ENCODE measurements at places on chromosomes 1 and 21.

- no peak for DNase-seq
Observed at GRCh38 chr1:198253668-198254067, 96.9 kb downstream of the NEK7 start.

GRCh38 chr1:179230251-179230650 lies 774 bp upstream of the ABL2 start:
- no peak for DNase-seq

- no peak for DNase-seq
Observed at GRCh38 chr21:25572861-25573310, 34.4 kb downstream of the MRPL39 start.

DNA sequence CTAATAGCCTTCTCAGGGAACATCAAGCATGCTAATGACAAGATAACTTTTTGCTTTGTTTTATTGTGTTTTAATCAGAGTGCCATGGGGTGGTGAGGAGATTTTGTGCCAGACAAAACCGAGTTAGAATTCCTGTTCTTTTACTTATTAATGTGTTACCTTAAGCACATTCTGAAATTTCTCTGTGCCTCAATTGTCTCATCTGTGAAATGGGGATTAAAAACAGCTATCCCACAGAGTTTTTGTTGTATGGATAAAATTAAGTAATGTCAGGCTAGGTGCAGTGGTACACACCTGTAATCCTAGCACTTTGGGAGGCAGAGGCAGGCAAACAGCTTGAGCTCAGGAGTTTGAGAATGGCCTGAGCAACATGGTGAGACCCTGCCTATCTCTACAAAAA lies 138.0 kb downstream of the PROX1 start:
- DNase-seq: no peak

GRCh38 chr21:25097648-25098047 lies 509.6 kb downstream of the MRPL39 start:
- no peak for DNase-seq

- DNase-seq: no peak
Observed at GRCh38 chr1:224894915-224895314, 34.6 kb upstream of the DNAH14 start.

GRCh38 chr1:207672522-207673130 lies 27.7 kb downstream of the CR1L start:
- peak; percentile 16 for DNase-seq

- DNase-seq: no peak
Observed at GRCh38 chr1:12336413-12336812, 106.6 kb downstream of the VPS13D start.

GRCh38 chr21:45867041-45867666 lies 114.4 kb upstream of the COL6A1 start:
- no peak for DNase-seq

DNA sequence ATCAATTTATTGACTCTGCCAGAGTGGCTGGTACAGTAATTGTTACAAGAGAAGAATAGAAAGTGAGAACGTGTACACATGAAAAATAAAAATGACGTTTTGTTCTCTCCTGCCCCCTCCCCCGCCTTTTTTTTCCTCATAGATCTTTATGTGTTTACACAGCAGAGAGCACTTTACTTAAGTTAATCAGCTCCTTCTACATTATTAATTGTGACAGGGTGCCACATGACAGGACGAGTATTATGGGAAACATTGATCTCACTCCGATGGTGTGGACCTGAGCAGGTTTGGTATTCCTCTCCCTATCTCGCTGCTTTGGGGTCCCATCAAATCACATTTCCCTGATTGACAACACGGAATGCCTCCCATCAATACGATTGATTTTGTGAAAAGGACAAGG lies 285.7 kb downstream of the TM2D1 start:
- no peak for DNase-seq

DNA sequence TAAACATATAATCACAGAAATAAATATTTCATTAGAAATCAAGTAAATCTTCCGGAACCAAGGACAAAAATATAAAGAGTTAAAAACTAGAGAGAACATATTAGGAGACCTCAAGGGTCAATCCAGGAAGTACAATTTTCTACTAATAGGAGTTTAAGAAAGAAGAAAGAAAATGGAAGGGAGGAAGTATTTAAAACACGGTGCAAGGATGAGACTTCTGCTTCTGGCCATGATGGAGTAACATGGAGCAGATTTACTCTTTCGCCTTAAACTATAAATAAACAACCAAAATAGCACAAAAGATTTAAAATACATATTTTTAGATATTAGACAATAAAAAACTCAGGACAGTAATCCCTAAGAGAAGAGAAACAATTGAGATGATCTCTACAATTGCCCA lies 12.6 kb upstream of the IFNAR1 start:
- DNase-seq: no peak

- no peak for DNase-seq
Observed at GRCh38 chr1:111904478-111905218, 84.8 kb downstream of the KCND3 start.

- no peak for DNase-seq
Observed at GRCh38 chr1:110267260-110267659, 57.1 kb downstream of the KCNC4 start.

- no peak for DNase-seq
Observed at GRCh38 chr1:207815913-207816291, 64.0 kb downstream of the CD46 start.

GRCh38 chr1:157519451-157519850 lies 32.9 kb downstream of the FCRL5 start:
- DNase-seq: no peak

DNA sequence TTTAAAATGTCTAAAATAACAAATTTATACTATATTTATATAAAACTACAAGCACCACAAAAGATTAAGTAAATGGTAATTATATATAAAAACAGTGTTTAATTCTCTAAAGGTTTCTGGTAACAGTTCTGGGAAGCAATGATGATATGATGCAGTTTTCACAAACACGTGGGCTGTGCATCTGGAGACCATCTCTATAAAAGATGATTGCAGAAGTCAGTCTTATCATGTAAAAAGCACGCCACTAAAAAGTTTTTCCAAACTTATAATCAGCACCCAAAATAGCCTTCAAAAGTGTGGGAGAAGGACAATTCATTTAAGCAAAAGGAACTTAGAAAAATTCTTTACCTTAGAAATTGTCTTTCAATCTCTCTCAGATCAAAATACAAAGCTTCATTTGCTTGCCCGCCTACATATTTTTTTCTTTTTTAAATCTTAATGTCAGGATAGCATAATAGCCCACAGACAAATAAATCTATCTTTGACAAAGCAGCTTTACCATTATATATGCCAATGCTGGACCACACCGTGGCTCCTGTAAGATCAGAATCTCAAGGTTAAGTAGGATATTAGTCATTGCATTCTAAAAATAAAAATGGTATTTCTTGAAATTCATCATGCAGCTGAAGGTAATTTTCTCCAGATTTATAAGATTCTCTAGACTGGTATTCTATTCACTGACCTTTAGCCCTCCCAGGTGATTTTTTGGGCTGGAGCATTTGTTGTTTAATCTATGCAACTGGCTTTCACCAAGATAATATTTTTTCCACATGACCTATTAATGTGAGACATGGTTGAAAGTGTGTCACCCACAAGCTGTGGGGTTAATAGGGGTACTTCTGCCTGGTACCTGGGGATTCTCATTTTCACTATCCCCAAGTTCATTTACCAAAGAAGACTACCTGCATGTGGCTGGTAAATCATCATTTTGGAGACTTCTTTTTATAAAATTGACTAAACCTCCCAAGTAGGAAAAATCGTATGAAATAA lies 189.6 kb upstream of the ST6GALNAC5 start:
- no peak for DNase-seq

DNA sequence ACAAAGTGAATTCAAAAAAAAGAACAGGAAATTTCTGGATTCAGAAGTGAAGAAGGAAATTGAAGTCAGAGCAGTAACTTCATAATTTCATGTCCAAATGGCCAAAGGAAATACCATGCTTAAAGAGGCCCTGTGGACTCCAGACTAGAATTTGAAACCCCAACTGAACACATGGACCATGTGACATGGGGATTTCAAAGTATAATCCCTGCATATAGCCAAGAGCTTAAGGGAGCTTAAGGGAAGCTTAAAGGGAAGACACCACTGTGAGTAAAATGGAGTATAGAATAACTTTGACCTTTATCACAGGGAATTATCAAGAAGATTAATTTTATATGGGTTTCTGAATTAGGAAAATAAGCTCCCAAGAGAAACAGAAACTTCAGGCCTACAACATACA lies 241.8 kb upstream of the POGK start:
- DNase-seq: no peak

DNA sequence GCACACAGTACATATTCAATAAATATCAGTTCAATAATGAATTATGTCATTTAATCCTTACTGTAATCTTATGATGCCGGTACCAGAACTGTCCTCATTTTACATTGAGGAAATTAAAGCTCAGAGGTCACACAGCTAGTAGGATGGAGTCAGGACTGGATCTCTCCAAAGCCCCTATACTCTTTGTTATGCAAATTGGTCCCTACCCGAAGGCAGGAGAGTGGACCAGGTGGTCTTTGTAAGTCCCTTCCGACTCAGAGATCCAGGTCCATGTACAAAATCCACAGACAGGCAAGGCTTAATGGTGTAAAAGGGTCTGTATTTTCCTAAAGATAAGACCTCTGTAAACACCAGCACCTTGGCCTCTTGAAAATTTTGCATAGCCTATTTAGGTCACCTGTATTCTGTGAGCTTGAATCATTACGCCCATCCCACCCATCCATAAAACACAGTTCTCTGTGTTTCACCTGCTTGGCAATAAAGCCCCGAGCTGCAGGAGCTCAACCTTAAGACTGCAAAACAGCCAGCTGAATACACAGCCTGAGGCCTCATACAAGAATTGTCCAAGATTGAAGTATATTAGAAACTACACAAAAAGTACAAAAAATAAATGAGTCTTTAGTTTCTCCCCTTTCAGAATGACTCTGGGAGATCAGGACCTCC lies 41.7 kb downstream of the PLXNA2 start:
- no peak for DNase-seq

DNA sequence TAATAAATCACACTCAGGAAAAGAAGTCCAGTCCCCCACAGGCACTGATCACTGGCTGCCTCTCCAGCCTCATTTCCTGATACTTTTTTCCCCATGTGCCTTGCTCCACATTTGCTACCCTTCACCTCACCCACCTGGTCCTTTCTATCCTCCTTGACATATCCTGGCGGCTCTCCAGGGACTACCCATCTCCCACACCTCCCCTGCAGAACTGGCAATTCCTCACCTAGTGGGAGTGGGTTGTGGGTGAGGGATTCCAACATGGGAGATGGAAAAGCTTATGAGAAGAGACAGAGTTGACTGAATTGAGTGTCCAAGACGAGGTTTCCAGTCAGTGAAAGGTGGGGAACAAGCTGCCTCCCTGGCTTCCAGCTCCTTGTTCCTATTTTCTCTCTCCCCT lies 69.6 kb downstream of the FCRL5 start:
- no peak for DNase-seq

DNA sequence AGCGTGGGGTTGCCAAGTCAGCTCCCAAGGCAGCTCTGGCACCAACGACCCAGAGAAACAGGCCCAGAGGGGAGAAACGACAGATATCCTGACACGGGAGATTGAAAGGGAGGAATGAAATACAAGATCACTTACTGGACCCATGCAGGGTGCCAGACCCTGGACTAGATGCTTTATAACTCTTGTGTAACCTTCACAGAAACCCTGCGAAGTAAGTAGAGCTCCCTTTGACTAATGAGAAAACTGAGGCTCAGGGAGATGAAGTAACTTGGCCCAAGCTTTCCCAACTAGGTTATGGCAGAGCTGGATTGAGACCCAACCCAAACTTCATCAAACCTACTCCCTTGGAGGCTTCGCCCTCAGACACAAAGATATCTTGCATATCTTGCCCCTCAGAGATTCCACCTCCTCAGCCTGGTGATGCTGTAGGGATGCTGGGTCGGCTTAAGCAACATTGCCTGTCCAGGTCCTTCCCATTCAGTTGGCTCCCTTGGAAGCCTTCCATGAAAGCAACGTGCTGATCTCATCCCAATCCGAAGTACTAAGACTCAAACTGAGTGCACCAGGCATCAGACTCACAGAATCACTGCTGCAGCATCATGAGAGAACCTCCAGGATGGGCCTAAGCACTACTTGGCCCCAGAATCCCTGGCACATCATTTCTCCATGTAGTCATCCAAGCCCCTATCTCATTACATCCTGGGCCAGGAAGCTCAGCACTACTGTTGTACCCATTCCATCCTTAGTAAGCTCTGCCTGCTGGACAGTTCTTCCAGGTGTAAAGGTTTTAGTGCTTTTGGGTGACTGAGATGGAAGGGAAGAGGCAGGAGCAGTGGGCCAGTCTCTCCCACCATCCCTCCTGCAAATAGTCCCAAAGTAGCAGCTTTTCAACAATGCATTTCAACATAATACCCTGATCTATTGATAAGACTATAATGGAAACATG lies 1.1 kb upstream of the IGSF9 start:
- DNase-seq: no peak

GRCh38 chr1:2967881-2968280 lies 53.4 kb upstream of the ACTRT2 start:
- no peak for DNase-seq

DNA sequence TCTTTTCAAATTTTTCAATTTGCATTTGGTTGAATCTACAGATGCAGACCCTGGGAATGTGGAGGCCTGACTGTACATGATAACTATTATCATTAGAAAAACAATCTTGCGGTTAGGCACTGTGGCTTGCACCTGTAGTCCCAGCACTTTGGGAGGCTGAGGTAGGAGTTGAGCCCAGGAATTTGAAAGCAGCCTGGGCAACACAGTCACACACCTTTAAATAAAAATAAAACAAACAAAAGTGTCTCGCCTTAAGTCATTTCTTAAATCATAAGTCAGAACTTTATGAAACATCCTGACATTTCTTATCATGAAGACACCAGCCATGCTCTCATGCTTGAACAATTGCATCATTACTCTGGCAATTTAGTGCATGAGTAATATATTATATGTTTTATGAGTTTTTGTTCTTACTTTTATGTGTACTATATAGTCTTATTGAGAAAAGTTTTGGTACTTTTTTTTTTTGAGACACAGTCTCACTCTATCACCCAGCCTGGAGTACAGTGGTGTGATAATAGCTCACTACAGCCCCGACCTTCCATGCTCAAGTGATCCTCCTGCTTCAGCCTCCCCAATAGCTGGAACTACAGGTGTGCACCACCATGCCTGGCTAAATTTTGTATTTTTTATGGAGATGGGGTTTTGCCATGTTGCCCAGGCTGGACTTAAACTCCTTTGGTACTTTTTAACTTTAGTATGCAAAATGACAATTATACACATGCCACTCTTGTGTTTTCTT lies 7.8 kb downstream of the TBX19 start:
- DNase-seq: no peak

DNA sequence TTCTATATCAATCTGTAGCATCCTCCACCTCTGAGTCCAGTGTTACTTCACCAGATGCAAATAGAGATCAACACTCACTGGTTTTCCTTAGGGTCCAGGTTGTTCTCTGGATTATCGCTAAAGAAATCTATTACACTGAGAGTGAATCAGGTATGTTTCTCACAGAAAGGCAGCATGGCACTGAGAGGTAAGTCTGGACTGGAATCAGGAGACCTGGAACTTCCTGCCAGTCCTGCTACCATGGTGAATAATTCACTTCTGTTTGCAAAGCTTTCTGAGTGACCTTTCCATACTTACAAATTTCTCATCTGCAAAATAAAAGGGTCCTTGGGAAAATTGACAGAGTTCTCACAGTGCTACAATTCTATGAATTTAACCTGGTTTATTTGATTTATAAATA lies 1583.3 kb downstream of the MRPL39 start:
- no peak for DNase-seq

Measured in left renal pelvis (tissue), 4 donors.